ENCODE measurements at places on chromosomes 16 and 17. TPM values are rescaled to one million over a fixed set of nuclear protein-coding genes. Genes with fewer than 3 reads are reported as not detected.
A peak's percentile ranks its signal among the peaks of the same experiment; 100 is the strongest.

DNA sequence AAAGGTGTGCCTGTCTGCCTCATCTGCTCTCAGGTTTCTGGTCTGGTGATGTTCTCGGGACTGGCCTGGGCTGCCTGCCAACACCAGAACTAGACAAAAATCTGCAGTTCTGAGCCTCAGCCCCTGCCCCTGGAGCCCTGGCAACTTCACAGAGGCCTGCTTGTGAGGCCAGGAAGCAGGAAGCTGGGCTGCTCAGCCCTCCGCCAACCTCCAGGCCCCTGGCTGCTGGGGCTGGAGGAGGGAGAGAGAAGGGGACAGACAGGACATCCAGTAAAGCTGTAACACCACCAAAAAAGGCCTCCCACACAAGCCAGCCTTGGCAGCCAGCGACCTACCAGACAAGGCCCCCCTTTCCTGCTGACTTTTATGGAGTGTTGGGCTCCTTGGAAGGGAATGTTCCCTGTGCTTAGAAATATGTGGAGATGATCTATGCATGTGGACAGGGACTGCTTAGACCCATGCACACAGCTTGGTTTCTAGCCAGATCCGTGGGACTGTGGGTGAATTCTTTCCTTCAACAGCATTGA is 157.6 kb downstream of the XYLT1 start:
- peak; percentile 31 for DNase-seq

GRCh38 chr16:66254751-66255150 is 111.7 kb upstream of the CDH5 start:
- DNase-seq: no peak

DNA sequence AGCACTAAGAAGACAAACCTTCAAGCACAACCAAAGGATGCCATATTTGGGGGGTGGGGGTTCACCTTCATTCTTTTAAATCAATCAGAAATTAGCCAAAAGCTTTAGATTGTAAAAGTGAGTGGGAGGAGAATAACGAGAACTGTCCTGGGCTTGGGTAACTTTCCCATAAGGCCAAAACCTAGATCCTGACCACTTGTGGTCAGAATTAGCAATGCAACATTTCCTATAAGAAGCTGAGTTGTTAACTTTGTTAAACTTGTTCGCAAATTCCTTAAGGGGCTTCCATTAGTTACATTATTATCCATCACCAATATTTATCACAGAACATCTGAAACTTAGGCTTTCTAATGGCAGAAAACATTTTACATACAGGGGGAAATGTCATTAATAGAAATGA is 25.1 kb downstream of the STAT5B start:
- no peak for DNase-seq

- DNase-seq: no peak
Observed at GRCh38 chr17:63682981-63683380, 16.9 kb downstream of the LIMD2 start.

DNA sequence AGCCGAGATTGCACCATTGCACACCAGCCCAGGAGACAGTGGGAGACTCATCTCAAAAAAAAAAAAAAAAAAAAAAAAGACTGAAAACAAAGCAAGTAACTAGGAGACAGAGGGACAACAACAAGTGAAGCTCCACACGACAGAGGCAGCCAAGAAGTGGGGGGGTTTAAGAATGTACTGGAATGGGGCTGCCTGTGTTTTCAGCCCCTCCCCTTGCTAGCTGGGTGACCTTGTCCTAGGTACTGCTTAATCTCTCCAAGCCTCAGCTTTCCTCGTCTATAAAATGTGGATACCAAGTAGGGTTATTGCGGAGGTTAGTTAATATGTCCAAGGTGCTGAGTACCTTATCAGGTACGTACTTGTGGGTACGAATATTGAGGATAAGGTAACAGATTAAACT is 163.8 kb upstream of the CACNG5 start:
- no peak for DNase-seq

DNA sequence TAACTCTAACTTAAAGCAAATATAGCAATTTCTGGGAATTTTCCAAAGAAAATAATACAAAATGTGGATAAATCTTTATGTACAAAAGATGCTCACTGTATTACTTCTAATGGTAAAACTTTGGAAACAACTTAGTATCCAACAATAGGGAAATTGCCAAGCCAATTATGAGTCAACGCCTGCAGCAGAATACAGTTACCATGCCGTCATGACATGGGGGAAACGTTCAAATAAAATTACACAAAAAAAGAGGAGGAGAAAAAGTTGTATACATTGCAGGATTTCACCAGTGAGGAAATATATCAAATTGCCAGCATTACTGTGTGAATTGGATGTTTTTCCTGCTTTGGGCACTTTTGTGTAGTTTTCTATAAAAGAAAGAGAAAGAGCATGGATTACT is 469.6 kb downstream of the SOX9 start:
- no peak for DNase-seq

GRCh38 chr16:81703177-81704155 is 75.6 kb upstream of the PLCG2 start:
- DNase-seq: no peak

DNA sequence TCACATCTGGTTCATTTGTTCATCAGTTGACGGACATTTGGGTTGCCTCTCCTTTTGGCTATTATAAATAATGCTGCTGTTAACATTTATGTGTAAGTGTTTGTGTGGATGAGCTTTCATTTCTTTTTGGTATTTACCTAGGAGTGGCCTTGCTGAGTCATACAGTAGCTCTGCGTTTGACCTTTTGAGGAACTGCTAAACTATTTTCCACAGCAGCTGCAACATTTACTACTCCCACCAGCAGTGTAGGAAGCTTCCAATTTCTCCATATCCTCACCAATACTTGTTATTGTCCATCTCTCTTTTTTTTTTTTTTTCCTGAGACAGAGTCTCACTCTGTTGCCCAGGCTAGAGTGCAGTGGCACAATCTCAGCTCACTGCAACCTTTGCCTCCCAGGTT is 20.7 kb upstream of the PLCG2 start:
- DNase-seq: no peak

GRCh38 chr16:51674615-51675014 is 523.5 kb upstream of the SALL1 start:
- DNase-seq: no peak

GRCh38 chr17:74373838-74374606 is 6.7 kb downstream of the GPR142 start:
- DNase-seq: peak; percentile 56

GRCh38 chr16:12434567-12434966 is 369.1 kb downstream of the CPPED1 start:
- DNase-seq: no peak

- no peak for DNase-seq
Observed at GRCh38 chr17:58291246-58291645, 10.5 kb upstream of the MPO start.

- DNase-seq: no peak
Observed at GRCh38 chr17:7322520-7323194, 6.5 kb downstream of the NEURL4 start.

DNA sequence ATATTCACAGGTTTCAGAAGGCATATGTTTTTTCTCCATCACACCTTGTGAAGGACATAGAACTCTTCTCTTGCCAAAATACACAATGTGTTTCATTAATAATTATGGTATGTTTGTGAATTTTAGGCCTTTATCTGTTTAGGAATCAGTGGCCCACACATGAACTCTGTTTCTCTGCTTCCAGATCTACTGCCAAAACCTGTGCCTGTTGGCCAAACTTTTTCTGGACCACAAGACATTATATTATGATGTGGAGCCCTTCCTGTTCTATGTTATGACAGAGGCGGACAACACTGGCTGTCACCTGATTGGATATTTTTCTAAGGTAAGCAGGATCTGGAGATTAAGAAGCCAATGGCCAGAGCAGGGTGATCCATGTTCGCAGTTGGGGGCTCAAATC is 26.4 kb downstream of the TAC4 start:
- DNase-seq: no peak

CEMP1 gene
- total RNA-seq: 0.70 TPM

PLXDC1 gene
- total RNA-seq: 5.0 TPM

PRKCA gene
- total RNA-seq: 53.0 TPM

KRTAP17-1 gene
- not detected for total RNA-seq

MPV17L gene
- total RNA-seq: 7.5 TPM

Measured in left colon (tissue), 2 donors.